T-helper 17 cell (primary cell): ENCODE measurements at places on chromosomes 5 and 9.

DNA sequence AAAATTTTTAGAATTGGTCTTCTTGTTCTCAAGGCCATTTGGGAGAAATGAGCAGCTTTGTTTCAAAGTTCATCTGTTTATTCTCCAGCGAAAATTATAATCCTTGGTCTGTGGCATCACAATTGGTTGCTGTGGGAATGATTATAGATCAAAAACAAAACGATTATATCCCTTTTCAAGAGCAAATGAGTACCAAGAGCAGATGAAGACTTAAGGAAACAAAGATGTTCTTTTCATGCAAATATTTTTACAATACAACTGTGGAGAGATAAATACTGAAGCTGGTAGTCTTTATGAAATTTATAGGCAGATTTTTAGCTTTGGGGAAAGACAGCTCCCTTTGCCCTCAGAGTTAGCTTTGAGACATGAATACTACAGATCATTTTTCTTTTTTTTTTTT, 620.8 kb upstream of the DMAC1 start:
- DNase-seq: no peak

DNA sequence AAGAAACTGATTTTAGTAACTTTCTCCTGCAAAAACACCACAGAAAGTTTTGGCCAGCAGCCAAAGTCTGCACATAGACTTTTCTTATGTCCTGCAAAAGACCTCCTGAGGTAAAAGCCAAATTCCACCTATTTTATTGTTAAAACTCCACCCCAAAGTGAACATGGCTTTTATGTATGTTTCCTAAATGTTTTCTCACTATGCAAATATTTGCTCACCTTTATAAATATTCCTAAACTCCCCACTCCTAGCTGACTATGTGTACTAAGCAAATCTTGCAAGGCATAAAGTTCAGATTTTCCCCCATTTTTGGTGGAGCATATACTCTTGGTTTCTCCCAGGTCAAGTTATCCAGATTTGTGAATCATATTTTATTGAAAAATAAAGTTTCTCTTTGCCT, 446.2 kb downstream of the DNAH5 start:
- DNase-seq: no peak

- no peak for DNase-seq
These were observed 19.2 kb downstream of the IRF1 start for GRCh38 chr5:132471151-132471907.

DNA sequence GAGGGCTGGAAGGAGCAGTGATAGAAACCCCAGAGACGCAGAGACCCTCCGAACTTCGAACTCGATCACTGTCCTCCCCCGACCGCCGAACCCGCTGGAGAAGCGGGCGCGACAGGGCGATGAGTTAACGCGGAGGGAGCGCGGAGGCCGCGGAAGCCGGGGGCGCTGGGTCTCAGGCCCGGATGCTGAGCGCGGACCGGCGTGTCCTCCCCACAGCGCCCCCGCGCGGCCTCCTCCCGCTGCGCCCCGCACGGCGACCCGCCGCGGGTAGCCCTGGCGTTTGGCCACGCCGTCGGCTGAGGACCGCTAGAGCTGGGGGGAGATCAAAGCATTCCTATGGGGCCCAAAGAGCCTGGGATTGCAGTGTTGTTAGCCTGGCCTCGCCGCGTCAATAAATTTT, 7.7 kb upstream of the DMRT2 start:
- DNase-seq: no peak

GRCh38 chr5:151864061-151864748, 60.4 kb downstream of the GLRA1 start:
- DNase-seq: no peak

DNA sequence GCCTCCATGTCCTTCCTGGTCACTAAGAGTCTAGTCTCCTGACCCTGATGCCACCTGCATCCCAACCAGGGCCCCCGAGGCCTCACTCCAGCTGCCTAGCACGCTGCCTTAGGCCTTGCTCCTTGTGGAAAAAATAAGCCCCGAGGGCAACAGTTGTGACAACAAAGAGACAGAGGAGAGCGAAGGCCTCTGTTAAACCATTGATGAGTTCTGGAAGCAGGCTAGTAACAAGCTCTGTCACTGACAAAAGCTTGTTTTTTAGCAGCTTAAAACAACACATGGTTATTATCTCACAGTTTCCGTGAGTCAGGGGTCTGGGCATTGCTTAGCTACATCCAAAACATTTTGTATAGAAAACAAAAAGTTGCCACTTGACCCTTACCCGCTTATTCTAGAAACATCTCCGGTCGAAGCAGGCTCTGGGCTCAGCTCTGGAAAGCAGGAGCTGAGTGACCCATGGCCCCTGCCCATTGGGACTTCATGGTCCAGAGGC, 48.2 kb upstream of the TBC1D2 start:
- DNase-seq: no peak

DNA sequence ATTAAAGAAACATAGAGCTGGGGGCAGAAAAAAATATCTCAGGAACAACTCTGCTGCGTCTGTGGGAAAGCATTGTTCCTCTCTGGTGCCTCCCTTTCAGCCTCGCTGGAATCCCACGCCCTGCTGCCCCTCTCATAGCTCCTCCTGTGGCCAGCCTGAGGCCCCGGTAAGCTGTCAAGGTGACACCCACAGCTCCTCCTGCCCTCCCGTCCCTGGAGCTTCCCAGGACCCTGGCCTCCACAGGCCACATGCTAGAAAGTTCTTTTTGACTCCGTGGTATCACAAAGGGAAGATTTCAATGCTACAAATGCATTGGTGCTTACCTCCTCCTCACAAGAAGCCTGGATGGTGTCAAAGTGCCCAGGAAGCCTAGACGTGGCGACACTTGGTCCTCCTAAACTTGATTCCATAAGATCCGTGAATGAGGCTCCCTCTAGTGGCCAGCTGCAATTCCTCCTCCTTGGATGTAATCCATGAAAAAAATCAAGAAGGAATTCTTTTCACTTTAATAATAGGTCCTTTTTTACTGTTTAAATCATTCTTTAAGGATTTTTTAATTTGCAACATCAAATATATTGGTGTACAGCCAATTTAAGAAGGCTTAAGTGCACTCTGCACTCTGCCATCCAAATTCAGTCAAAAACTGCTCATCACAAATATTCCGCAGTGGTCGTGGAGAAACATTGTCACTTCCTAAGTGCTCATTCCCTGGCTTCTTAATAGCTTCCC, 104.9 kb downstream of the CFAP90 start:
- no peak for DNase-seq

GRCh38 chr9:78032730-78033457, 1.3 kb upstream of the GNAQ start:
- DNase-seq: no peak

GRCh38 chr5:1850324-1851154, 32.2 kb downstream of the IRX4 start:
- no peak for DNase-seq
